ENCODE measurements at places on chromosomes 16 and 17.

DNA sequence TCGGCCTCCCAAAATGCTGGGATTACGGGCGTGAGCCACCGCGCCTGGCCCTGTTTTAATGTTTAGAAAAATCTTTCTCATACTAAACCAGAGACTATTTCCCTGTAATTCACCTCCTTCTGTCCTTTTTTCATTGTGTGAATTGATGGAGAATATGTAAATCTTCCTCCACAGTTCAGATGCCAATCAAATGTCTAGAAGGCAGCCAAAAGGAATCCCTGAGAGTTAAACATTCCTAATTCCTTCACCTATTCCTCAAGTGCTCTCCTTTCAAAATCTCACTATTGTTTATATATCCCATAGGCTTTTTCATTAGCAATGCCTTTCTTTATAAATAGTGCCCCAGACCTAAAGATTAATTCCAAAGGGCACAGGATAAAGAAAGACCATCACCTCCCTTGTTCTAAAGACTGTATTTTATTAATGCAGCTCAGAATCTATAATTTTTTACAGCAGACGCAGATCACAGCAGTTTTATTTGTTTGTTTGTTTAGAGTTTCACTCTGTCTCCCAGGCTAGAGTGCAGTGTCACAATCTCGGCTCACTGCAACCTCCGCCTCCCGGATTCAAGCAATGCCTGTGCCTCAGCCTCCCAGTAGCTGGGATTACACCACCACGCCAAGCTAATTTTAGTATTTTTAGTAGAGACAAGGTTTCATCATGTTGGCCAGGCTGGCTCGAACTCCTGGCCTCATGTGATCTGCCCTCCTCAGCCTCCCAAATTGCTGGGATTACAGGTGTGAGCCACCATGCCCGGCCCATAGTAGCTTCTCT lies 30.5 kb downstream of the COPZ2 start:
- DNase-seq = no peak

- DNase-seq = peak; percentile 94
Observed at GRCh38 chr16:27202923-27203506, 311 bp upstream of the KDM8 start.

DNA sequence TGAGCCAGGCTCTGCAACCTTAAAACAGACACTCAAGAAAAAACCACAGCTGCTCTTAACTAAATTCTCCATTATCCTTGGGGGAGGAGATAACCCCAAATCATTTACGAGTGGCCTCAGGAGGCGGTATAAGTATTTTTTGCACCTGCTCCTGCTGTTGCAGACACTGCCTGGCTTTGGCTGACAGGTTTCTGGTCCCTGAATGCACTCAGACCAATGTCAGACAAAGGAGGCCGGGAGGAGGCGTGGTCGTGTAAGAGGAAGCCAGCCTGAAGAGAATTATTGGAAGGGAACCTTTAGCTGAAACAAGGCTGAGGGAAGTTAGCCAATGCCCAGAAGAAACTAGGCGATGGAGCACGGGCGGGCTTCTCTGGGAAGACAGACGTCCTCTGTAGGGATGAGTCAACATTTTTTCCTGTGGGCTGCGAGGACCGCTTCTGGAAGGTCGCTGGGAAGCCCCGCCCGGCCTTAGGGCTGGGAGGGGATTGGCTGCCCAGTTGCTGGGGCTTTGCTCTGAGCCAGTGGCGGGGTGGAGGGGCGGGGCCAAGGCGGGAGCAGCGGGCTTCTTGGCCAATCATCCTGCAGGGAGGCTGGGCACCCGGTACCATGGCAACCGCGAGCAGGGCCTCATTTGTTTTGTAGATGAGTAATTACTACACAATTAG lies 82.3 kb downstream of the CCDC182 start:
- DNase-seq = peak; percentile 98

- DNase-seq = no peak
Observed at GRCh38 chr16:8863594-8864424, 5.0 kb downstream of the CARHSP1 start.

DNA sequence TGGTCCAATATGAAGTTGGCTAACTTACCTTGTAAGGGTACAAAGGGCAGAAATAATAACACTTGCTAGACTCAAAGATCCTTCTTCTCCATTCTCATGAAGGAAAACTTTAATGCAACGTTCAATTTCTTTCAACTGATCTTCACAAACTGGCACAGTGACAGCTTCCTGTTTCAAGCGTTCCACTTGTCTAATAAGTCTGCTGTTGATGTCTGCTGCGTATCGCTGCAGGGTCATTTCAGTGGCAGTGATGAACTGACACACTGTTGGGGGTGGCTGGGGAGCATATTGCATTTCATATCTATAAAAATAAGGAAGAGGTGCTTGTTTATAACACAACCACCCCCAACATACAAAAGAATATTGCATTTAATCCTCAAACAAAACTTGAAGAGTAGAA lies 33.5 kb upstream of the ARL6IP1 start:
- DNase-seq = no peak

GRCh38 chr17:81520021-81520901 lies 7.7 kb upstream of the ACTG1 start:
- DNase-seq = no peak

DNA sequence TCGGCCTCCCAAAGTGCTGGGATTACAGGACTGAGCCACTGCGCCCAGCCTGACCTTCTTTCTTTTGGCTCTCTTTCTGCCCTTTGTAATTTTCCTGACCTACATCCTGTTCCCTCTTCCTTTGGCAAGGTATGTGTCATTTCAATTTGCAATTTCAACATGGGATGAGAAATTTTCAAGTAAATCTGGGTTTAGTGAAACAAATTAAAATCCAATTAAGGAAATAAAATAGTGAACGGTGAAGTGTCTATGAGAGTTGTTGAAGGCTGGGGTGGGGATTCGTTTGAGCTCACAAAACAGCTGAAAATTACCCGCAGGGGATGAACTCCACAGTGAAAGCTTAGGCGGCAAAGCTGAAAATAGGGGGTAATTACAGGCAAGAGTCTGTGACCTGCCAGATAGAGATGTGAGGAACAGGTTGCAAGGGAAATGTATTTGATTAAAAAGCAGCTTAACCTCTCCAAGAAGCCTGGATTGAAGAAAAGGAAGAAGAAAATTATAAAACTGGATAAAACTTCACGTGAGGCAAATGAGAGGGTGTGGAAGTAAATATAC lies 277.7 kb downstream of the UTP18 start:
- DNase-seq = no peak

DNA sequence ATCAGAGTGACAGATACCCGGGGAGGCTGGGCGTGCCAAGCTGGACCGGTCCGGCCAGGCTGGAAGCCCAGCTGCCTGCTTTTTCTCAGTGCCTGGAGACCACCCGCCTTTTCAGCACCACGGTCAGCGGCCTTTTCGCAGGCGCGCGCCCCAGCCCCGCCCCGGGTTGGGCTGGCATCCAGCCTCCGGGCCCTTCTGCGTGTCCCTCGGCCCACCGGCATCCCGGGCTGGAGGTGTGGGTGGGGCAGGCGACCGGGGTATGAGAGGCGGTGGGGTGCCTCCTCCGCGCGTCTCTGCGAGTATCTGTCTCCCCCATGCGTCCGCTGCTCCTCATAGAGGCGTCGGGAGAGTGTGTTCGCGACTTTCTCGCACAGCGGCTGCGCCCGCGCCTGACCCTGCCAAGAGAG lies 102.5 kb downstream of the MRM1 start:
- peak; percentile 42 for DNase-seq

DNA sequence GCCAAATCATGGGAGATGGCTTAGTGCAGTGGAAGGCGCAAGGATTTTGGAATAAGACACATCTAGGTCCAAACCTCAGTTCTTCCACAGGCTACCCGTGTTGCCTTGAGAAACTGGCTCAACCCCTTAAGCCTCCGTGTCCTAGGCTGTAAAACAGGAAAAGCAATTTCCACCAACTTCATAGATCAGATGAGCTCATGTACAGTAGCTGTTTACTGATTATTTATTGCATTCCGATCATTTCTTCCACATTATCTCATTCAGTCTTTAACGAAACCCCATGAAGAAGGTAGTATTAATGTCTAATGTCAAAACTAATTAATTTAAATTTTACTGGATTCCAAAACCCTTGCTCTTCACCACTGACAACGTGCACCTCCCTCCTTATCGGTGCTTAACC lies 231.6 kb downstream of the GRIN2A start:
- DNase-seq = no peak

- DNase-seq = no peak
Observed at GRCh38 chr16:48870141-48870540, 260.2 kb upstream of the N4BP1 start.

DNA sequence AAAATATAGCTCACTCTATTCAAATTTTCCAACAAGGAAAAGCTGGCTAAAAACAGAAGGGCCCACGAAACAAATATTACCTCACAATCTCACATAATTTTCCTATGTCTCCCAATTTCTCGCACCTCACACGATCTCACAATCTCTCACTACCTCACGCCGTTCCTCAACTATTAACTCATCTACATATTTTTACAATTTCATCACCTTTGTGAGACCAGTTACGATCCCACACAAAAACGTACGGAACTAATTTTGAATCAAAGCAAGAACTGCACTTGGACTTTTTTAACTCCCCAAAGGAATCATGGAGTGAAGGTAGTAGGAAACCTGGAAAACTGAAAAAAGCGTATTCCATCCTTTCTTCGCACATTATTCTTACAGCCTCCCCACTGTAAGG lies 1.1 kb downstream of the CBX1 start:
- peak; percentile 70 for DNase-seq

DNA sequence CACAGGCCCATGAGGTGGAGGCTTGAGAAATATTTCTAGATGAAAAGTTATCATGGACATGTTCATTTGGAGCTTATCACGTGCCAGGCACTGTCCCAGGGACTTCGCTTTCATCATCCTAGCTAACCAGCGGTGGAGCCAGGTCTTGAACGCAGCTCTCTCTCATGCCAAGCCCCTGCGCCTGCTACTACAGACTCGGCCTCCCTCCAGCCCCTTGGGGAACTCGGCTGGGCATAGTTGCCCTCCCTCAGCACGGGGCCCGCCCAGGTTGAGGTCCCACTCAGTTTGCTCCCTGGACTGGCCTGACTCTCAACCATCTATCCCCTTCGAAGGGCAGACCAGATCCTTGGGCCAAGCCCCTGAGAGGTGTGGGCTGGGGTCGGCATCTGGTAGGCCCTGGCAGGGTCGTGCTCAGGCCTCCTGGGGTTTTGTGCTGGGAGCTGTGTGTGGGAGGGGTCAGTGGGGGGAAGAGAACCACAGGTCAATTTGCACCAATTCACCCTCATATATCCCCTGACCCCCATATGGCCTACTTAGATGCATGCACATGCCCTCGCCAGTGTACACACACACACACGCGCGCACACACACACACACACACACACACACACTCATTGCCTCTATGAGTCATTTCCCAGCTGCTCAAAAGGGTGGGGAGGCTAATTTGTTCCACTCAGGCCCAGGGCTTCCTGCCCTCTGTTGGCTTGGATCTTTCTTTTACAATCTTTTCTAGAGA lies 12.1 kb upstream of the SCN4A start:
- DNase-seq = peak; percentile 90

DNA sequence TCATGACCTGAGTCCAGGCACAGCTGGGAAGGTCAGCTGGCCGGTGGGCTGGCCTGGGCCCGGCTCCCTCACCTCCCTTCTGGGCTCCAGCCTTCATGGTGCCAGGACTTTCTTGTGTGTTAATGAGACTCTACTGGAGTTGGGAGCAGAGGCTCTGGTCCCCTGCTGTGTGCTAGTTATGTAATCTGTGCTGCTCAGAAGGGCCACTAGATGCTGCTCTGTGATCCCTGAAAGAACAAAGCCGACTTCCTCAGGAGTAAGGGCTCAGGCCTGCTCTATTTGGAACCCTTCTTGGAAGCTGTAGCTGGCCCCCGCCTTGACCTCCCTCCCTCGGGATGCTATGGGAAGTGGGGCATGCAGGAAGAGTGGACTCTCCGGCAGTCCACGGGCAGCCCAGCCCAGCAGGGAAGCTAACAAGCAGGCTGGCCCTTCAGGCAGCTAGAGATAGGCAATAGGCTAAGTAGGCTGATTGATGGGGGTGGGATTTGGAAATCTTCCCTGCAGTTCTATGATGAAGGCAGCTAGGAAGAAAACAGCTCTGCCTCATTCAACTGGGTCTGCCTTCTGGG lies 3.3 kb upstream of the CDK5R1 start:
- peak; percentile 90 for DNase-seq

DNA sequence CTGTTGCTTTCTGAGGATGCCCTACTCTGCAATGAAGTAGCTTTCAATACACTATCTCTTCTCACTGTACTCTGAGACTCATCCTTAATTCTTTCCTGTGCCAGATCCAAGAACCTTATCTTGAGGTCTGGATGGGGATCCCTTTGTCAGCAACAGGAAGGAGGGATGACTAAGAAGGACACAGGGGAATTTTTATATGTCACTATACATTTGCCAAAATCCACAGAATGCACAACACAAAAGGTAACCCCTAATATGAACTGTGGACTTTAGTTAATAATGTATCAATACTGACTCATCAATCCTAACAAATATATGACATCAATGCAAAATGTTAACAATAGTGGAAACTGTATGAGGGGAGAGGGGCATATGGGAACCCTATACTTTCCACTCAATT lies 4.7 kb upstream of the RBBP6 start:
- DNase-seq = no peak

DNA sequence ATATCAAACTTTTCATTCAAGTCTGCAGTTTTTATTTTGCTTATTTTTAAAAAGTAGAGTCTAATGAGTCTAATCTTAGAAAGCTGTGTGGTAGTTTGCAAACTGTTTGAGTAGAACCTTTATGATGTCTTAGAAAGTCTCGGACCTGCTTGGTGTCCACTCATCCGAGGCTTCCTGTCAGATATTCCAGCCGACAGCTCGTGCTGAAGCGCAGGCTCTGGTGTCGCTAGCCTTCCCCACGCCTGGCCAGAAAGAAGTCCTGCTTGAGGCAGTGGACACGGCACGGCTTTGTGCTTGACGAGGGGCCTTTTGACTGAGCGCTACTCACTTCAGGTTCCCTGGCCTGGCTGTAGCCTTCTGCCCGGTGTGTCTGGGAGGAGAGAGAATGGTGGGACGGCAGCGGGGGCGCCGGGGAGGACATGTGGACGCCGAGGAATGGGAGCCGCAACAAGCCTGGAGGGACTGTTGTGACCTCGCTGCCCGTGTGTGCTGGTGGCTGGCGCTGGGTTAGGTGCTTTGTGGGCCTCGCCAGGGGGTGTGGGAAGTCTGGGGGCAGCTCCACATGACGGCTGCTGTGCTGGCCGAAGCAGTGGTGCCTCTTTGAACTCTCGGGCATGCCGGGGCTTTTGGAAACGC lies 33.5 kb downstream of the BANP start:
- no peak for DNase-seq

- DNase-seq = peak; percentile 9
Observed at GRCh38 chr16:89722392-89723278, 1.3 kb downstream of the ZNF276 start.

- no peak for DNase-seq
Observed at GRCh38 chr16:89210165-89210903, 7.2 kb upstream of the ZNF778 start.

DNA sequence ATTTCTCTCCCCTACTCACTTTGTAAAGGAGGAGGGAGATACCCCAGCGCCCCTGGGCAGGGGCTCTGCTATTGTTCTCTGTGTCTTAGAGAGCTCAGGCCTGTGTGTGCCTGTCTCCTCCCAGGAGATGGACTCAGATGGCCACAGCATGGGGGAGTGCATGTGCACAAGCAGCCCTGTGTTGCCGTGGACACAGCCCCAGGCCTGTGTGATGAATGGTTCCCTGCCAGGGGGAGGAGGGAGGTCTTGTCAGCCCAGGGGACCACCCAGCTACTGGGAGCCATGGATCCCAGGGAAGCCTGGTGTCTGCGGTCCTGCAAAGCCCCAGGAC lies 26.3 kb downstream of the GINS2 start:
- no peak for DNase-seq

Measured in fibroblast of skin of scalp (primary cell).